ENCODE measurements at places on chromosomes 11 and 22. TPM values are rescaled to one million over a fixed set of nuclear protein-coding genes. Genes with fewer than 3 reads are reported as not detected.

OR51E2 gene
- 0.51 TPM for total RNA-seq

DNA sequence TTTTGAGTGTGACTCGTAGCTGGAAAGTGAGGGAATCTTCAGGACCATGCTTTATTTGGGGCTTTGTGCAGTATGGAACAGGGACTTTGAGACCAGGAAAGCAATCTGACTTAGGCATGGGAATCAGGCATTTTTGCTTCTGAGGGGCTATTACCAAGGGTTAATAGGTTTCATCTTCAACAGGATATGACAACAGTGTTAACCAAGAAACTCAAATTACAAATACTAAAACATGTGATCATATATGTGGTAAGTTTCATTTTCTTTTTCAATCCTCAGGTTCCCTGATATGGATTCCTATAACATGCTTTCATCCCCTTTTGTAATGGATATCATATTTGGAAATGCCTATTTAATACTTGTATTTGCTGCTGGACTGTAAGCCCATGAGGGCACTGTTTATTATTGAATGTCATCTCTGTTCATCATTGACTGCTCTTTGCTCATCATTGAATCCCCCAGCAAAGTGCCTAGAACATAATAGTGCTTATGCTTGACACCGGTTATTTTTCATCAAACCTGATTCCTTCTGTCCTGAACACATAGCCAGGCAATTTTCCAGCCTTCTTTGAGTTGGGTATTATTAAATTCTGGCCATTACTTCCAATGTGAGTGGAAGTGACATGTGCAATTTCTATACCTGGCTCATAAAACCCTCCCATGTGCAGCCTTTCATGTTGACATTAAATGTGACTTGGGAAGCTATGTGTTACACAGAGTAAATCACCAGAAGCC is 11.0 kb downstream of the OR51E1 start:
- DNase-seq = no peak

- no peak for DNase-seq
Observed at GRCh38 chr11:85869781-85870180, 14.6 kb downstream of the CCDC83 start.

DNA sequence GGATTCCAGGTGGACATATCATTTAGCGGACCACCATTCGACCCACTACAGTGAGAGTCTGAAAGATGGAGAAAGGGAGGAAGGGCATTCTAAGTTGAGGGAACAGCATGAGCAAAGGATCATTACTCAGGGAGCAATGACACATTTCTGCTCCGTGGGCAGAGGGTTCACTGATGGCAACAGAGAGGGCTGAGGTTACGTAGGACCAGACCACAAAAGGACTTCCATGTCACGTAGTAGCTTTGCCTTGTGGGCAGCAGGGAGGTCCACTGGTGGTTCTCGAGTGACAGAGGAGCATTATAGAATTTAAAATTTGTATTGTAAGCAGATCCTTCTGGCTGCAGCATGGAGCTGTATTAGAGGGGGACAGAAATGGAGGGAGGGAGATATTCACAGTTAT is 109.7 kb upstream of the NAV2 start:
- no peak for DNase-seq

- DNase-seq = peak; percentile 53
Observed at GRCh38 chr11:3180869-3181268, 15.8 kb upstream of the OSBPL5 start.

DNA sequence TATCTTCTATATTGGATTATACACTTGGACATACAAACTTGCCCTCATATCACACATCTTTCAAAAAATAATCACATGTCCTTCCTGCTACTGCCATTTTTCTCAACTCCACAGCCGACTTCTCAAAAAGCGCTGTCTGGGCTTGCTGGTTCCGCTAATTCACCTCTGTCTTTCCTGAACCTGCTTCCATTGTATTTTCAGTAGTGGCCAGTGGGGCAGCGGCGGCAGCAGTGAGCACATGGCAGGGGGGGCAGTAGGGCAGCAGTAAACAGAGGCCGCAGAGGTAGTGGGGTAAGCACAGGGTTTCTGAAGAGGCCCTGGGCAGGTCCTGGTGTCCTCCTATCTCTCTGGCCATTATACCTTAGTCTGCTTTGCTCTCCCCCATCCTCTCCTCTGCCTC is 126.3 kb downstream of the RRAS2 start:
- DNase-seq = no peak

DNA sequence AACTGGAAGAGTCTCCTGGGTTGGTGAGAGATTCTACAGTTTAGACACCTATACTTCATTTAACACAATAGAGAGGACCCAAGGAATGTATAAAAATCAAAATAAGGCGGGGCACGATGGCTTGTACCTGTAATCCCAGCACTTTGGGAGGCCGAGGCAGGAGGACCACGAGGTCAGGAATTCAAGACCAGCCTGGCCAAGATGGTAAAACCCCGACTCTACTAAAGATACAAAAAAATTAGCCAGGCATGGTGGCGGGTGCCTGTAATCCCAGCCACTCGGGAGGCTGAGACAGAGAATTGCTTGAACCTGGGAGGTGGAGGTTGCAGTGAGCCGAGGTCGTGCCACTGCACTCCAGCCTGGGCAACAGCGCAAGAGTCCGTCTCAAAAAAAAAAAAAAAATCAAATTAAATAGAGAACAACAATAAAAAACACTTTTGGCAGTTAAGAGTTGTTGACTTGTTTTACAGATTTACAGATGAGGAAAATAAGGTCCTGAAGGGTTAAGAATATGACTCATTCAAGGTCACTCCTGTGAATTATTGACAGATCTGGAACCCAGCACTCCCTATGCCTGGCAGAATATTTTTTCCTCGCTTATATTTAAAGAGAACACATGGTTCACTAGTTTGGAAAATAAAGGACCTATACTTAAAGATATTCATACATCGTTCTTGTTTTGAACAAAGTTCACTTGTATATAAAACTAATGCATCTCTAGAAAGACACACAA is 5.2 kb downstream of the LGR4 start:
- no peak for DNase-seq

DNA sequence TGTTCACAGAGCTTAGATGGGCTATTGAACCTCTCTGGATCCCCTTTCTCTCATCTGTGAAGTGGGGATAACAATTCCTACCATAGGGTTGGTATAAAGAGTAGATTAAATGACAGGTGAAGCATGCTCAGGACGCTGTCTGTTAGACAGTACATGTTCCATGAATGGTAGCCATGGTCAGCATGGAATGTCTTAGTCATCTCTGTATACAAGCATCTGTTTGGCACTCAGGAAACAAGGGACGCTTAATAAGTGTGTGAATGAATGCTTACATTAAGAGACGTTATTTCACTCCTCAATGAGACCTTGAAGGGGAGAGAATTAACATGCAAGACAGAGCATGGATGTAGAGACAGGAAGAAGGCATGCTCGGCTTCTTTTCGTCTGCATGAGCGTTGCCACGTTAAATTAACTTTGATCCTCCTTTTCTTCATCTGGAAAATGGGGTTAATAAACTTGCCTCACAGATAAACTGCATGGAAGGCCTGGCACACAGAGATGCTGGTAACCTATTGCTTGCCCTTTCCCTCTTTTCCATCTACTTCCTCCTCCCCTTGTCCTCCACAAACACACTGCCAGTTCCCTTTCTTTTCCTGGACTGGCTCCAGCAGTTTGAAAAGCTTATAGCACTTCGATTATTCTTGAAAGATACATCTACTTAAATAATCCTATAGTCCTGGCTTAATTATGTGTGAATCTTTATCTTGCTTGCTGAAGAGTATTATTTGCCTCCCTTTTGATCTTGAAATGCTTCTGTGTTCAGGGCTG is 267.2 kb upstream of the MTNR1B start:
- DNase-seq = no peak

DNA sequence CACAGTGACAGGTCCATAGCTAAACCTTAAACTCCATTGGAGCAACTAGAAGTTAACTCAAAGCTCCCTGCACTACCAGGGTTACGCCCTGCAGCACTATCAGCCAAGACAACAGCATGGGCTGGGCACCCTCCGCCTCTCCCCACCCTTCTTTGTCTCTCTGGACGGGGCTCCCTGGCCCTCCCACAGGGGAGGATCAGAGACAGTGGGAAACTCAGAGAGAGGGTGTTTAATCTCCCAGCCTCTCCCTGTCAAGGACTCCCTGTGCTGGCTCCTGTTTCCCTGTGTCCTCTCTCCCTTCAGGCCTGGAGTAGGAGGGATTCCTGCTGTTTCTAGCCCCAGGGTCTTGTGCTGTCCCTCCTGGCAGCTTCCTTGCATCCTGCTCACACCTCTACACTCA is 56.9 kb upstream of the CSNK2A3 start:
- DNase-seq = no peak

GRCh38 chr22:37740455-37741311 is 43.8 kb downstream of the TRIOBP start:
- no peak for DNase-seq

GRCh38 chr11:82969811-82970210 is 68.3 kb downstream of the DDIAS start:
- no peak for DNase-seq

- peak; percentile 82 for DNase-seq
Observed at GRCh38 chr11:72684236-72684912, 10.2 kb upstream of the PDE2A start.

GRCh38 chr11:33454264-33454663 is 197.1 kb downstream of the HIPK3 start:
- no peak for DNase-seq

DNA sequence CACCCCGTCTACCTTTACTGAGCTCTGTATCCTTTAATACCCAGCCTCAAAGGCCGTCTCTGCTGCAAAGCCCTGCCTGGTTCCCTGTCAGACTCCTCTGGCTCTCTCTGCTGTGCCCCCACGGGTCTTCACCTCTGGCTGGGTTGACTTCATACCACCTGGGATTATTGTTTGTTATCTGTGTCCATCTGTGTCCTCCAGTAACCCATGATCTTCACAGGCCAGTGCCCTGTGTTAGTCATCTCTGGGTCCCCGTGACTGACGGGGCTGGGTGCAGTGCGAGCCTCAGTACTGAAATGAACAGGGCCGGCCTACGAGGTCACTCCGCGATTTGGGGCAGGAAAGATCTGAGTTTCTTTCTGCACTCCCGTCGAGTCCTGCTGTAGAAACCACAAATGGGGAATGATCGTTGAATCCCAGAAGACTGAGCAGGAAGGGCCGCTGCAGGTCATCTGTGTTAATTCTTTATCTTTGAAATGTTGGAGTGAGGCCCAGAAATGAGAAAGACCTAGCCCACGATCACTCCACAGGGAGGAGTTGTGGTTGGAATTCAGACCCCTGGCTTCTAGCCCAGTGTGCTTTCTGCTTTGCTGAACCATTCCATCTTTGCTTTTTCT is 12.3 kb upstream of the TUB start:
- no peak for DNase-seq

DNA sequence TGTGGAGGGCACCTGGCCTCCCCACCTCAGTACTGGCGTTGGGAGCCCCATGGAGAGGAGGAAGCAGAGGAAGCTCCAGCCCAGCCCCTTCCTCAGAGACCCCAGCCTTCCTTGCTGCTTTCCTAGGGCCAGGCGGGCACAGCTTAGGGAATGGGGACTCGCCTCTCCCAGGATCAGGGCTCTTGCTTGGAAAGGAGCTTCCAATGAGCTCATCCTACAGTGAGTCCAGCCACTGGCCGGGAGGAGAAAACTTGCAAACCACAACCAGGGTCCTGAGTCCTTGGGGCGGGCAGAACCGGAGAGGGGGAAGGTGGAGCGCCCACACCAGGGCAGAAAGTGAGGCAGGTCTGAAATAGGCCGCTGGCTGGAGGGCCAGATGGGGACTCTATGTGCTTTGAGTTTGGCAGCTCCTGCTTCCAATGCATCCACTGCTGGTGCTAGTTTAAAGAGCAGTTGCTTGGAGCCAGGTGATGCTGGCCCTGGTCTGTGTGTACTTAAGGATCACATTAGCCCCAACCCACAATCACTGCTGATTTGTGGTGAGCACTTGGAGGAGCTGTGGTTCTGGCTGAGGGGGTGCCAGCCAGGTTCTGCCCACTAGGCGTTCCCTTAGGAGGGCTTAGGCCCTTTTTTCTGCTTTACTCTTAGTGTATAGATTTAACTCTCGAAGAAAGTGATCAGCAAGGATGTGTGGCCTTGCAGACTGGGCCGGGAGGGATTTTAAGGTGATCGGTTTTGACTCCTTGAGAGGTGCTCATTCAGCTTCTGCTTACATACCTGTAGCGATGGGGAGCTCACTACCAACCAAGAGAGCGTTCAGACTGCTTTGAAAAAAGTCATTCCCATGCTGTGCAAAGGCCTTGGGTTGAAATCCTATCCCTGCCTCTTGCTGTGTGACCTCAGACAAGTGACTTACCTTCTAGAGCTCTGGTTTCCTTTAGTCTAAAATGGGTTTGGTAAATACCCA is 81.9 kb downstream of the TP53I11 start:
- DNase-seq = no peak

GRCh38 chr11:19967787-19968186 is 192.5 kb downstream of the DBX1 start:
- DNase-seq = no peak
